NCI-H2029 (cell line): ENCODE measurements at places on chromosomes 13 and 19.

DNA sequence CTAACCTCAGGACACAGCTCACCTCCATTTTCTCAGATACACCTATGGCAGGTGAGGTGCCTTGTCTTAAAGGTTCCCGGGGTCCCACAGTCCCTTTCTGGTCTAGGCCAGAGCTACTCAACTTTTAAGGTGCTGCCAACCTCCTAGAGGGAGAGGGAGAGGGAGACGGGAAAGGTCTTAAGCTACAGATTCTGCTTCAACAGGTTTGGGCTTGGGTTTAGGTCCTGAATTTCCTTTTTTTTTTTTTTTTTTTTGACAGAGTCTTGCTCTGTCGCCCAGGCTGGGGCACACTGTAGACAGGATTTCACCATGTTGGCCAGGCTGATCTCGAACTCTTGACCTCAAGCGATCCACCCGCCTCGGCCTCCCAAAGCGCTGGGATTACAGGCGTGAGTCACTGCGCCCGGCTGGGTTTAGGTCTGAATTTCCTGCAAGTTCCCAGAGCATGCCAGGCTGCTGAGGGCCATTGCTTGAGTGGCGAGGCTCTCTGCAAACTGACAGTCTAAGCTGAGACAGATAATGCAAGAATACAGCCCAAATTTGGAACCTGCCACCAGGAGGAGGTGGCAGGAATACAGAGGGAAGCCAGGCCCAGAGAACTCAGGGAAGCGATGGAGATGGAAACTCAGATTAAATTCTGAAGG is 7.8 kb upstream of the SYCN start:
- no peak for DNase-seq

GRCh38 chr13:69107436-69107835 is 1000.2 kb upstream of the ATXN8OS start:
- no peak for DNase-seq

- no peak for DNase-seq
Measured at GRCh38 chr13:78060966-78061365, 142.3 kb upstream of the EDNRB start.

DNA sequence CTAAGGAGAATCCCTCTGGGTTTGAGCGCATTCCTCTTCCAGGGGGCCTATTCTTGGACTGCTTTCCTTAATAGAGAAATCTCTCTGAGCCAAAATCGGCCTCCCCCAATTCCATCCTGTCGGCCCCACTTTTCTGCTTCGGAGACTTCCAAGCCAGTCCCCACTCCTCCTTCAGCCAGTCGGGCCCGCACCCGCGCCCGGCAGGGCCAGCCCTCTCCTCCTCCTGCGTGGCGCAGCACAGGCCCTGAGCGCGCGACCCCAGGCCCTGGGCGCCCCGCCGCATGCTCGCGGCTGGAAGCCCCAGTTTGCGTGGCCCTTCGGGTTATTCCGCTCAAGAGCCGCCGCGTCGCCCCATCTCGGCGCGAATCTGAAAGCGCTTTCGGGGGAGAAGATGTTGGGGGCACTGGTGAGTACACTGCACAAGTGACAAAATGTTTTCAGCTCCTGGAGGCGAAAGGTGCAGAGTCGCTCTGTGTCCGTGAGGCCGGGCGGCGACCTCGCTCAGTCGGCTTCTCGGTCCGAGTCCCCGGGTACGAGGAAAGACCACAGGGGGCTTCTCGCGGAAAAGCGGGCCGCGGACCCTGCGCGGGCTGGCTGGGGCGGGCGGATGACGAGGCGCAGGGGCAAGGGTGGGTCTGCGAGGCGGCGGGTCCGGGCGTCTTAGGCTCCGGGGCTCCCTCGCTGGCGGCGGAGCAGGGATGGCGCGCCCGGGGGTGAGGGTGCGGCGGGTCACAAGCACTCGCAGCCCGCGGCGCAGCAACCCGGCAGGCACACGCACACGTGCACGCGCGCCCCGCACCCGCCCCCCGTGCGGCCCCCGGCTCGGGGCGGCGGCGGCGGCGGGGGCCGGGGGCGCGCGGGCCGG is at the start of gene IL17D:
IL17D (plus strand) TSS at position 785 of the 865 bp plus-strand sequence. CDS start 303 bp downstream, outside the sequence.
- DNase-seq = no peak

- no peak for DNase-seq
Measured at GRCh38 chr19:48896191-48896720, 2.3 kb downstream of the TULP2 start.

DNA sequence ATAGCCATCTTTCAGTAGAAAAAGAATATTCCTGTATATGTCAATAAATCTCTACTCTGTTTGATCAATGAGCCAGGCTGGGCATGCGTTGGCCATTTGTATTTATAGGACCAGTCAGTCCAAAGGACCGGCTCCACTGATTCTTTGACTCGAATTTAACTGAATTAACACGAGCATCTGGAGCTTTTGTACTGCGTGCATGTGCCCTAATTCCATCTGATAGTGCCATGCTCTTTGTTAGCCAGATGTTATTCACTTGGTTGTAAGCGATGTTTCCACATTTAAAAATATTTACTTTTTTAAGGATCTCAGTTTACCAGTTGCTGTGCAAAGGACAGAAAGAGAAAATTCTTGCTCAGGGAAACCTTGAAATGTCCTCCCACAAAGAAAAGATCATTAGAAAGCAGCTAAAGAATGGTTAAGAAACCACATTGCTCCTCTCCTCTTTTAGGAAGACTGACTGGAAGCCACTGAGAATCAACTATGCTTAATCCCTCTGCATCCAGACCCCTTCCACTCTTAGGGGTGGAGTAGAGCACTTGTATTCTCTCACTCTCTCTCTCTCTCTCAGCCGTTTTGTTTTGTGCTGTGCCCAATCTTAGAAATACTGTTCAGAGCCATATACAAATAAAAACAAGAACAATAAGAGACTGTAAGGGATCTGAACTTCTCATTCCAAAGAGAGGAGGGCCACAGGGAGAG is 165.8 kb downstream of the DCLK1 start:
- no peak for DNase-seq

- DNase-seq = no peak
Measured at GRCh38 chr13:112078879-112079531, 12.1 kb downstream of the SOX1 start.

DNA sequence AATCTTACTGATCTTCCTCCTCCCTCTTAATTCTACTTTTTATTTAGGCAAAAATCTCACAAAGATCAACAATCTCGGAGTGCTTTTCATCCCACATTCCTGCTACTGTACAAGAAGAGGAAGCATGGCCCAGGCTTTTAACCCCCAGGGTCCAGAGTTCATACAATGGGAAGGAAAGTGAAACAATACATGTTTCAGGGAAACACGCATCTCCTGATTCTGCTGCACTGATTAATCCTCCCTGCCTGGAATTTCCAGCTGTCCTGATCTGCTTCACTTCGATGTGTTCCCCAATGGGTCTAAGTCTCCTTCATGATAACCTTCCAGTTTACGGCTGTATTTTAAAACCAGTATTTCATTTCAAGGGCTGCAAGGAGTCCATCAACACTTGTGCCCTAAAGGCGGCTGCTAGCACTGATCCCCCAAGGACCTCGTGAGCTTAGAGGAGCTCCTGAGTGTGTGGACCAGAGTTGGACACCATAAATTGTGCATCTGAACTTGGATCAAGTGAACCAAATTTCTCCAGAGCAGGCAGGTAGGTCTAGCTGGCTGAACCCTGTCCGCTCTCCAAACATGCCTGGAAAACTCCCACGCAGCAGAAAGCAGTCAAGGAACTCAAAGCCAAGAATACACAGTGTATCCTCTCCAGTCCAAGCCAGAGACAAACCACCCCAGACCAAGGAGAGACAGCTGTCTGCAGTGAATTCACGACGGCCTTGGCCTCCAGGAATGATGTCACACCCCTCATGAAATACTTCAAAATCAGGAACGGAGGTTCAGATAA is 44.3 kb downstream of the COL4A1 start:
- DNase-seq = no peak

DNA sequence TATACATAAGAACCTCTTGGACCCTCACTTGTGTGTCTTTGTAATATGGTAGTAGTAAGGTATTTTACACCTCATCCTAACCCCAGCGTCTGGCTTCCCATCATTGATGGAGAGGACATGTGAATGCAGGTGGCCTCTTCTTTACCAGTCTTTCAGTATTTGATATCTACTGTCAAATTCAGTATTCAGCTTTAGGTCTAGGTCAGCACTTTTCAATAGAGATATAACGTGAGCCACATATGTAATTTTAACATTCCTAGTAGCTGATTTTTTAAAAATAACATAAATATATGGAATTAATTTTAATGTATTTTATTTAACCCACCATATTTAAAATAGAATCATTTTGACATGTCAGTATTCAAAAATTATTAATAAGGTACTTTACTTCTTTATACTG is 2.9 kb downstream of the RAP2A start:
- DNase-seq = no peak

DNA sequence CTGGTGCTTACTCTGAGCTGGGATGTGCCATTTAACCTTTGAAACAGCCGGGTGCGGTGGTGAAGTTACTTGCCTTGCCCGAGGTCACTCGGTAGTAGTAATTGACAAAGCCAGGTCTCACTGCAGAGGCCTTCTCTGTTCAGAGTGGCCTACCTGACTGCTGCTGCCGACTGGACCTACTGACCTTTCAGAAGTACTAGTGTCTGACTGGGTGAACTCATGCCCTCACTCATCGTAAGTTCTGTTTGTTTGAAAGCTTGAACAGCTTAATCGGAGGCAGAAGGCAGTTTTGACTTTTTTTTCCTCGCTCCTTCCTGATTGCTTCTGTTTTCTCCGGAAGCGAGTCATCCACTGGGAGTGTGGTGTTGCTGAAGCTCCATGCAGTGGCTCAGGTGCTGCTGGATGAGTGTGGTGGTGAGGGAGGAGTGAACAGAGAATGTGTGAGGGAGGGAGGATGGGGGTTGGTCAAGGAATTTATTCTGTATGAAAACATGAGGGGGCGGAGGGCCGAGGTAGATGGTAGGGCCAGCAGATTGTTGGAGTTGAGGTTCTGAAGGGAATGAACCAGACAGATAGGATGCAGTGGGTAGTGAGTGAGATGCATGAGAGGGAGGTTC is 2.7 kb downstream of the SPINT2 start:
- DNase-seq = peak; percentile 17

GRCh38 chr13:92805766-92806165 is 420.8 kb upstream of the GPC6 start:
- no peak for DNase-seq

- DNase-seq = no peak
Measured at GRCh38 chr19:14112051-14112808, 5.3 kb downstream of the PRKACA start.

- DNase-seq = no peak
Measured at GRCh38 chr13:36914648-36915047, 5.4 kb downstream of the SMAD9 start.

DNA sequence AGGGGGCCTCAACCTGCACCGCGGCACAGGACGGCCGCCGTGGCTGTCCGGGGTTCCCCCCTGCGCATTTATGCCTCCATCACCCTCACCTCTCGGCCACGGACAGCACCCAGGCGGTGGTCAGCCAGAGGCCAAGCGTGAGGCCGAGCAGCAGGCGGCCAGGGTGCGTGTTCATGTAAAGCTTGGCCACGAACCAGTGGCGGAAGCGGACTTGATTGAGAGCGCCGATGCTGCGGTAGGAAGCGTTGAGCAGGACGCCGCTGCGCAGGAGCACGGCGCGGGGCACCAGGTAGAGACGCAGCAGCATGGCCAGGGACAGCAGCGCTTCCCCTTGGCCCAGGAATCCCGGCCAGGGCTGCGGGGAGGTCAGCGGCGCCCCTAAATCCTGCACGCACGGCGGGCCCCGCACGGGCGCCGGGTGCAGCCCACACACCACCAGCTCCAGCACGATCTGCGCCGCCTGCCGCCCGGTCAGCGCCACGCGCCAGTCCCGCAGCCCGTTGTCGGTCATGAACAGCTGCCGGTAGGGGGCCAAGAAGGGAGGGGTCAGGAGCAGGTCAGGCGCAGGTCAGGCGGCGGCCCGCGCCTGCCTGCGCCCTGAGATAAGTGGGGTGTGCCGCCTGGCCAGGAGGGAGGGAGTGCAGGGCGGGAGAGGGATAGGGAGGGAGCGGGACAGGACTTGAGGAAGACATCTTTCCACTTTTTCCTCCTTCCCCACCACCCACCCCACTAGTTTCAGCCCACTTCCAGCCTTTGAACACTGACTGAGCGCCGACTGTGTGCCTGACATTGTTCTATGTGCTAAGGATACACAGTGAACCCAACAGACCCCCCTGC is 6.5 kb downstream of the KCNN4 start:
- DNase-seq = no peak

DNA sequence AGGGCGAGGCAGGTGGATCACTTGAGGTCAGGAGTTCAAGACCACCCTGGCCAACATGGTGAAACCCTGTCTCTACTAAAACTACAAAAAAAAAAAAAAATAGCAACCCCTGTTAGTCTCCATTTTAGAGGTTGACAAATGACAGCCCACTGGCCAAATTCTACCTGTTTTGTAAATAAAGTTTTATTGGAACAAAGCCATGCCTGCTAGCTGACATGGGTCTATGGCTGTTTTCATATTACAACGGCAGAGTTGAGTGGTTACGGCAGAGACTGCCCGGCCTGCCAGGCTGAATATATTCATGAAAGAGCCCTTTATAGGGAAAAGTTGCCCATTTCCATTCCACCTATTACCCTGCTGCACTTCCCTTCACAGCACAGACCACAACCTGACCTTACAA is 103.3 kb downstream of the ZNF557 start:
- DNase-seq = no peak

DNA sequence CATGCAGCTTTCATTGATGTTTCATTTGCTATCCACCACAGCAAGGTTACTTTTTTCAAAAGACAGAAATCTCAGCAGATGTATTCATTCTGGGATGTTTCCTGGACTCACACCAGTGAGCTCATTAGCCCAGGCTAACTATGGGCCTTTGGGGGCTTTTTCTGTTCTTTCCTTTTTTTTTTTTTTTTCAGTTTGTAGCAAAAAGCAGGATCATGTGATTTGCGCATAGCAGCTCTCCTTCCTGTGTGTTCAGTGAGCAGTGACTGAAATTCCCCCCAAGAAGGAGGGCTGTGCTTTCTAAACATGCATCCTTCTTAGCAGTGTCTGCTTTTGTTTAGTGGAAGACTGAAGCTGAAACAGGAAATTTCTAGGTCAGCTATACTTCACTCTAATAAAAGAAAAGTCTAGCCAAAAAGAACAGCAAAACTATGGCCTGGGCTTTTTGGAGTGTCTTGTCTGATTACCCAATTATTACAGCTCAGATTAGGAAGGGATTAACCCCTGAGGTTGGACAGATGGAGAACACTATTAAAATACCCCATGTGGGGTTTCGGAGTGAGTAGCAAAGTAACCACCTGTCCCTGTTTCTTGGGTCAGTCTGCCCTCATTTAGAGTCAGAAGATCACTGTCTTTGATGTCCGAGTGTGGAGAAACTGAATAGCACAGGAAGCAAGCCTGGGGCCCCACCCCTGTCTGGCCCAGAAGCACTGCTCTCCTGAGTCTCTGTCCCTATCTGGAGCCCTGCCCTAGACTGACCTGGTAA is 8.9 kb upstream of the AMER2 start:
- no peak for DNase-seq

DNA sequence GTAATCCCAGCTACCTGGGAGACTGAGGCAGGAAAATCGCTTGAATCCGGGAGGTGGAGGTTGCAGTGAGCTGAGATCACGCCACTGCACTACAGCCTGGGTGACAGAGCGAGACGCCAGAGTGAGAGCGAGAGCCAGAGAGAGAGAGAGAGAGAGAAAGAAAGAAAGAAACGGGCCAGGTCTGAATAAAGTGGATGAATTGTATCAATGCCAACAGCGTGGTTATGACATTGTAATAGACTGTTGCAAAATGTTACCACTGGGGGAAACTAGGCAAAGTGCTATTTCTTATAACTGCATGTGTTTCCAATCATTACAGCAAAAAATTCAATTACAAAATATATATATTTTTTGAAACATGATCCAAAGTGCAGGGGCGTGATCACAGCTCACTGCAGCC is 11.8 kb upstream of the BTBD2 start:
- no peak for DNase-seq
